HCT116 (cell line): ENCODE measurements at places on chromosomes 11 and 22. TPM values are rescaled to one million over a fixed set of nuclear protein-coding genes. Genes with fewer than 3 reads are reported as not detected.

- no peak for DNase-seq
These were observed 6.9 kb downstream of the SMPD1 start for GRCh38 chr11:6397156-6397555.

- DNase-seq: no peak
These were observed 26.2 kb downstream of the MCM5 start for GRCh38 chr22:35425971-35426800.

DNA sequence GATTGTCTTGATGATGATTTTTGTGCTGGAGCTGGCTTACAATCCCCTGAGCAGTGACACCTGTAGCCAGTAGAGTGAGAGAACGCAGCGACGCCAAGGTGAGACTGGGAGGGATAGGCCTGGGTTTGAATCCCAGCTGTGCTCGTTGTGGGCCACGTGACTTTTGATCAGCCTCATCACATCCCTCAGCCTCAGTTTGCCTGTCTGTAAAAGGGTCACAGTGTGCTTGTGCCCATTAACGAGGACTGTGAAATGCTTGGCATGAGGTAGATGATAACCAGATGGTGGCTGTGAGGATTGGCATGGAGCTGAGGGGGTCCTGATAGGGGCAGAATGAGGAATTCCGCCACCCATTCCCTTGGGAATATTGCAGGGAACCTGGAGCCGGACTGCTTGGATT lies 9.6 kb downstream of the KIAA1671 start:
- no peak for DNase-seq

- no peak for DNase-seq
These were observed 24.1 kb upstream of the NXPE4 start for GRCh38 chr11:114619659-114620173.

GRCh38 chr11:106794058-106794457 lies 224.2 kb downstream of the GUCY1A2 start:
- no peak for DNase-seq

DNA sequence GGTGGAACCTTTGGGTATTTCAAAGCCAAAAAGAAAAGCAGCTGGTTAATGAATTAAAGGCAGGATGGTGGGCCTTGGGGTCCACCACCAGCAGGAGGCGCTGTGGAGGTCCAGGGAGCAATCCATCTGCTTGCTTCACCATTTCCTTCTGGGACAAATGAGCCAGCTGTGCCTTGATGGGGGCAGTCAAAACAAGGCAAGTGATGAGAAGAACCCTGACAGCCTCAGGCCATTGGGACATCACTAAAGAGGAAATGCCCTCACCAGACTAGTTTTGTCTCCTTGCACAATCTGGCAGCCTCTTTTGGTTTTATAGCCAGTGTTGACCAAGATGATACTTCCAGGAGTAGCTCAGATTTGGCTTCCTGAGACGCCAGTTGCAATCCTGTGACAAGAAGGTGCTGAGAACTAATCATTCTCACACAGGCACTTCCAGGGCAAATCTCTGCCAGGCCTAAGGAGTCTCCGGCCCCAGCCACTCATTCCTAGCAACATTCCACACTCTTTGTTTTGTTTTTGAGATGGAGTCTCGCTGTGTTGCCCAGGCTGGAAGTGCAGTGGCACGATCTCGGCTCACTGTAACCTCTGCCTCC lies 38.2 kb upstream of the WEE1 start:
- DNase-seq: peak; percentile 44

- no peak for DNase-seq
These were observed 17.4 kb upstream of the YWHAH start for GRCh38 chr22:31926969-31927368.

- no peak for DNase-seq
These were observed 33.4 kb downstream of the HTR3A start for GRCh38 chr11:114008331-114008730.

GRCh38 chr11:92980312-92980711 lies 10.9 kb downstream of the MTNR1B start:
- no peak for DNase-seq

- DNase-seq: no peak
These were observed 36.4 kb downstream of the ZNF215 start for GRCh38 chr11:6962673-6963072.

DNA sequence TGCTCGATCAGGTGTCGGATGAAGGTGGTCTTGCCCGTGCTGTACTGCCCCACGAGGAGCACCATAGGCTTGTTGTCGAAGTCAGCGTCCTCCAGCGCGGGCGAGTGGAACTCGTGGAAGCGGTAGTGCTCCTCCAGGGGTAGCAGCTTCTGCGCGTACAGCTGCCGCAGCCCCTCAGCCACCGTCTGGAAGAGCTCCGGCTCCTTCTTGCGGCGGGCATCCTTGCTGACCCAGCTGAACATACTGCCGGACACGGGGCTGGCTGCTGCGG lies 263 bp downstream of the EHD1 start:
- DNase-seq: no peak

GRCh38 chr11:95702526-95702925 lies 87.1 kb downstream of the FAM76B start:
- no peak for DNase-seq

DNA sequence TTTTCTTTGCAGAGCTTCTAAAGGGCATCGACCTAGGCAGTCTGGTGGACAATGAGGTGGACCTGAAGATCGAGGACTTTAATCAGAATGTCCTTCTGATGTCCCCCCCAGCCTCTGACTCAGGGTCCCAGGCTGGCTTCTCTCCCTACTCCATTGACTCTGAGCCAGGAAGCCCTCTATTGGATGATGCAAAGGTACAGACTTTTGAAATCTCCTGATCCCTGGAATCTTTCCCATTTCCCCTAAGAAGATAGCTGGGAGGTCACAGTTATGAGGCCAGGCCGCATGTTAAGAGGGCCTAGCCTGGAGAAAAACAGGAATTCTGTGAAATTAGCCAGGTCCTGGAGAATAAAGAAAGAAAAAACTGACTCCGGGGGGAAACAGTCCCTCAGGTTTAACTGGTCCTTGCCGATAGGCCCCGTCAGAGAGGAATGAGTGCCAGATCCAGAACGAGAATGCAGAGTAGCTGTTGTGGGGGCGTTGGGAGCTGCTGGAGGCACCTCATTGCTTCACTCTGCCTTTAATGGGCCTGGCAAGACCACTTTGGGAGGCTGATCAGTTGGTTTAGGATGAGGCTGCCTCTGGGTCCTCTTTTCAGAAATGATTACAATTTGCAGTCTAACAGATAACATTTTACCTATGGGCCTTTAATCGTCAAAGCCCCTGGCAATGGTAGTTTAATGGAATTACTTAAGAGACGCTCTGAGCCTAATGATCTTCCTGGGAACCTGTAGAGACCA lies 39.2 kb downstream of the SHISA8 start:
- DNase-seq: no peak

GRCh38 chr11:64801158-64801464 lies 1.9 kb downstream of the MAP4K2 start:
- DNase-seq: no peak

DNA sequence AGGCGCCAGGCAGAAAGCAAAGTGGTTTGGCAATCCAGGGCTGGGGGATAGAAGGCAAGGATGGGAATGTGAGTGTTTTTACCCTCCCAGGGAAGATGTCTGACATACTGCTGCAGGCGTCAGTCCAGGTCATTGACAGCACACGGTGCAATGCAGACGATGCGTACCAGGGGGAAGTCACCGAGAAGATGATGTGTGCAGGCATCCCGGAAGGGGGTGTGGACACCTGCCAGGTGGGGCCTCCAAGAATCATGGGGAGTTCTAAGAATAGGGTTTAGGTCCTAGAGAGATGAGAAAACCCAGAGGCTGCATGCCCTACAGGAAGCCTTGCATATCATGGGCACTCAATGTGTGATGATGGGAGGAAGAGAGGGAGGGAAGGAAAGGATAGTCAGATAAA lies 28.3 kb upstream of the SMIM35 start:
- DNase-seq: no peak

DNA sequence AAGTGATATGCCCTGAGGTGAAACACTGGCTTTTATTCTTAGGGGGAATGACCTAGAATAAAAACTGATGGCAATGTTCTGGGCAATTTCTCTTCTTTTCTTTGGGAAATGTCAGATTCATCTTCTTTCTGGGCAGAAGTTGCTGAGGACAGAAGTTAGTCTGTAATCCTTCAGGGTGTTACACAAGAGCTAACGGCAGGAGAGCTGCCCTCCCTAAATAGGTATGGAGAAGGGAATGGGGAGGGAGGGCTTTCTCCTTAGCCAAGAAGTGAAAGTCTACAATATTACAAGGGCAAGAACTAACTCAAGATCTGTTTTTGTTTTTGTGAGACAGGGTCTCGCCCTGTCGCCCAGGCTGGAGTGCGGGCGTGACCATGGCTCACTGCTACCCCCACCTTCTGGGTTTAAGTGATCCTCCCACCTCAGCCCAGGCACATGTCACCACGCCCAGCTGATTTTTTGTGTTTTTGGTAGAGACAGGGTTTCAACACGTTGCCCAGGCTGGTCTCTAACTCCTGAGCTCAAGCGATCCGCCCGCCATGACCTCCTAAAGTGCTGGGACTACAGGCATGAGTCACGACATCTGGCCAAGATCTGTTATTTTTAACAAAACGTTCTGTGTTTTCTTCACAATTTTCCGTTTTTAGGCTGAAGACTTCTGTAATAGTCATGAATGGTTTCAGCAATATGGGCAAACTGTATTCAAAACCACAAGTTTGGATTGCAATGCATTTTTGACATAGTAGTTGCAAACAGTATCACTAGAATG lies 7.2 kb downstream of the PIWIL4 start:
- DNase-seq: no peak

- DNase-seq: no peak
These were observed 42.9 kb upstream of the GAB2 start for GRCh38 chr11:78460471-78460870.

DNA sequence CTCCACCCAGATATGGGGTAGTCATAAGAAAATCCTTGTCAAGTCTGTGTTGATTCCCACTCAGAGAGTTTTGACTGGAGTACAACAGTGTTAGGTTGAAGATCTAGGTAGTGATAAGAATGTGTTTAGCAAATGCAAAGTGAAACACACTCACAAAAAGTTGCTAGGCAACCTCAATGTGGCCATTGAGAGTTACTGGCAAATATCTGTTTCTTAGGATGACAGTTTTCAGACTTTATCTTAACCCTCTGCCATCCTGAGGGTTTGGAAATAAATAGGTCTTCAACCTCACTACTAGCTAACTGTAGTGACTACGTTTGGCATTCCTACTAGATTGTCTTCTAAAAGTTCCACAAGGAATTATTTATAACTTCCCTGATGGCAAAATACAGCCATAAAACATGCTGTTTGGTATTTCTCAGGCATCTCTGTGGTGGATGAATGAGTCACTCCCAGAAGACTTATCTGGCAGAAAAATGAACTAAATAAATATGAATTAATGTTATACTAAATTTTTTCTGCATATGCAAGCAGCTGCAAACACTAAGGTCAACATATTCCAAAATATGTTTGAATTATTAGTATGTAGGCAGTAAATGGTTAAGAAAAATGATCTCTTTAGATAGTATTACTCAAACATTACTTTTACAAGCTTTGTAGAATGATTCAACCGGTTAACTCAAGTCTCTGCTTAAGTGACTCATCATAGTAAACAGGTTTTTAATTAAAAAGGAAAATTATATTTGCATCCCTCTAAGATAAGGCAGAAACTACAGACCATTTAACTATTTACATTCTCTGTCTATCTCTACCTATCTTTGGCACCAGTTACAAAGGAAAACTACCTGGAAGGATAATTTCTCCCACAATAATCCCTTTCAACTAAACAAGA lies 17.1 kb upstream of the SYTL2 start:
- DNase-seq: peak; percentile 77

GRCh38 chr11:95544095-95544856 lies 245.3 kb downstream of the FAM76B start:
- no peak for DNase-seq

DNA sequence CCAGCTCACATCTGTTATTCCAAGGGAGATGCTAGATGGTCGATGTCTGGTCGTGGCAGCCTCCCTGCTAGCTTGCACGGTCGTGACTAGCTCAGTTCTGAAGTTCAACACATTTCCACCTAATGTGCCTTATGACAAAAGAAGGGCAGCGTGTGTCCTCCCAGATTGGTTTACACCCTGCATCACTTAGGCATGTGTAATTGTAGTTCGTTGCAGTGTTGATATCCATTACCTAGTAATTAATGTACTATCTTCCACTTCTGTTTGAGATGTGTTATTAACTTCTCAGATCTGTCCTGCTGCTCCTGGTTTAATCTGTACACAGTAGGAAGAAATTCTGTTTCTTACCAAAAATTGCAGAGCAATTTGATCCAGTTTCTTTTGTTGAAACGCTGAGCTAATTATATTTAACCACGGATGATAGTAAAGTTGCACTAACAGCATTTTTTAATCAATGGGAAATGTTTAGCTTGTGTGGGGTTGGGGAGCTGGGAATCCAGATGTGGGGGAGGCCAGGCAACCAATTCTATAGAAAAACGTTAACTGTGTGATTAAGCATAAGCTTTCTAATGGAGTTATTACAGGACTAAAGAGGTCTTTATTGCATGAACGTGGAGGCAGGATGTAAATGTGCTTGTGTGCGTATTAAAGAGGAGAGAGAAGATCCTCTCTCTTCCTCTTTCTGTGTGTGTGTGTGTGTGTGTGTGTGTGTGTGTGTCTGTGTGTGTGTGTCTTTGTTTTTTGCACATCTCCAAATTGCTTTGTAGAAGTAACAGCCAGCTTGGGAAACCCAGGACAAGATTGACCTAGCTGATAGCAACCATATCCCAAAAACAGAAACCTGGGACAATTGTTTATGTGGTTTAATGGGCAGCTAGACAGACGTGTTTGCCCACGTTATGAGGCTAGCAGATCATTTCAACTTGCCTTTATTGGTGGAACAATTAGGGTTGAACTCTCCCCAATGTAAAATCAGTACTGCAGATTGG lies 145.7 kb upstream of the TTC12 start:
- DNase-seq: no peak

DNA sequence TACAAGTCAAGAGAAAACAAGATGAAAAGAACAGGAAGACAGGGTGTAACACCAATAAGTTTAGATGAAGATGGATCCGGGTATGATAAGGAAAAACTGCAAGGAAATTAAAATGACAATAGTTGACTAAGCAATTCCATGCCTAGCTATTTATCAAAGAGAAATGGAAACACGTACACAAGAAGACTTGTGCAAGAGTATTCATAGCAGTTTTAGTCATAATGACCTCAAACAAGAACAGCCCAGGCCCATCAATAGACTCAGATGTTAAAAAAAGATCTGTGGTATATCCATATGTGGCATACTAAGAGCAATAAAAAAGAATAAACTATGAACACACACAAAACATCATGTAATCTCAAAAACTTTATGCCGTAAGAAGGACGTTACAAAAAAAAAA lies 33.2 kb downstream of the SLC5A12 start:
- DNase-seq: no peak

DNA sequence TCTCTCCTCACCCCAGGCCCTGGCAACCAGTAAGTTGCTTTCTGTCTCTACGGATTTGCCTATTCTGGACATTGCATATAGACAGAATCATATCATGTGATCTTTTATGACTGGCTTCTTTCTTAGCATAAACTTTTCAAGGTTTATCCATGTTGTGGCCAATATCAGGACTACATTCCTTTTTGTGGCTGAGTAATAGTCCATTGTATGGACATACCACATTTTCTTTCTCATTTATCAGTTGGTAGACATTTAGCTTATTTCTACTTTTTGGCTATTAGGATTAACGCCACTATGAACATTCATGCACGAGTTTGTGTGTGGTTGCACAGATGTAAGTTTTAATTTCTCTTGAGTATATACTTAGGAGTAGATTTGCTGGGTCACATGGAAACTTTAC lies 35.7 kb downstream of the ARFGAP3 start:
- DNase-seq: no peak

- no peak for DNase-seq
These were observed 87.2 kb downstream of the RELT start for GRCh38 chr11:73463359-73463758.

The RPS6KA4 gene
- 67.3 TPM for total RNA-seq

The USP47 gene
- total RNA-seq: 18.9 TPM

The PNPLA5 gene
- total RNA-seq: 2.9 TPM

The RAG2 gene
- total RNA-seq: not detected

The IGSF9B gene
- total RNA-seq: 12.4 TPM

The FDXACB1 gene
- total RNA-seq: 3.8 TPM
